ENCODE measurements at places on chromosomes 5 and 9.

GRCh38 chr5:103353581-103353980 lies 95.0 kb downstream of the MACIR start:
- no peak for DNase-seq
- H3K27ac ChIP-seq = no peak overlapping the region
- no peaks in the 10 kb centered on the region for H3K36me3 ChIP-seq
- peaks cover 10% of the 10 kb centered on the region for H3K27me3 ChIP-seq
- no peak overlapping the region for H3K4me3 ChIP-seq
- H3K4me1 ChIP-seq = no peaks in the 10 kb centered on the region

DNA sequence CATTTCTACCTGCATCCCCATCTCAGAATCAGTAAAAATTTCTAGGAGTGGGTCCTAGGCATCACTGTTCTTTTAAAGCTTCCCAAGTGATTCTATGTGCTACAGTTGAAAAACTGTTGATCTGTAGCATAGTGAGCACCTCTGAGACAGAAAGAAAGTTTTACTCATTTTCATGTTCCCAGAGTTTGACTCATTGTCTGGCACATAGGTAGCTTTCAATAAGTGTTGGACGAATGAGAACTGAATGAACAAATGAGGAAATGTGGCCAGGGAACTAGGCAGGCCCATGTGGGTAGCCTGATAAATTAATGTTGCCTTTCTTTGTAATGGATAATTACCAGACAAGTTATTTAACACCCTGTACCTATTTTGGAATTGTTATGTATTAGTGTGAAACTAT lies 33.8 kb downstream of the RNF180 start:
- no peak overlapping the region for H3K27ac ChIP-seq
- H3K4me3 ChIP-seq = no peak overlapping the region
- no peak for DNase-seq
- no peaks in the 10 kb centered on the region for H3K27me3 ChIP-seq
- no peaks in the 10 kb centered on the region for H3K36me3 ChIP-seq

GRCh38 chr9:35960039-35960655 lies 2.2 kb upstream of the OR2S2 start:
- H3K4me1 ChIP-seq = no peaks in the 10 kb centered on the region
- peaks cover 20% of the 10 kb centered on the region for H3K27me3 ChIP-seq
- no peak overlapping the region for H3K27ac ChIP-seq
- H3K4me3 ChIP-seq = no peak overlapping the region
- H3K36me3 ChIP-seq = no peaks in the 10 kb centered on the region
- no peak for DNase-seq

DNA sequence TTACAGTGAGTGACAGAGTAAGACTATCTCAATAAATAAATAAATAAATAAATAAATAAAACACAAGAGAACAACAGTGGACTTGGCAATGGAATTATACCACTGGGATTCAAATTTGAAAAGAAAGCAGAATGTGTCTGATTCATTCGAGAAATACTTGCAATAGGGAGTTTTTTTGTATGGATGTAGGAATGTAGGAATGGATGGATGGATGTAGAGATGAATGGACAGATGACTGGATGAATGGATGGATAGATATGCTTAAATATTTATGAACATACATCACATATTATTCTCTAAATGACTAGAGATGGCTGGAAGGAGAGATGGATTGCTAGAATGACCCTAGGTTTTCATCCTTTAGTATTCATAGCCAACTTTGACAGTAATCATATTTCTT lies 22.0 kb upstream of the CEMIP2 start:
- no peaks in the 10 kb centered on the region for H3K27me3 ChIP-seq
- no peak for DNase-seq
- no peaks in the 10 kb centered on the region for H3K36me3 ChIP-seq
- H3K4me1 ChIP-seq = peaks cover 49% of the 10 kb centered on the region
- H3K4me3 ChIP-seq = no peak overlapping the region

- H3K27ac ChIP-seq = no peak overlapping the region
- no peaks in the 10 kb centered on the region for H3K36me3 ChIP-seq
- no peaks in the 10 kb centered on the region for H3K4me1 ChIP-seq
- DNase-seq = no peak
- H3K27me3 ChIP-seq = peaks cover 14% of the 10 kb centered on the region
- H3K4me3 ChIP-seq = no peak overlapping the region
These were observed 191.7 kb downstream of the CARTPT start for GRCh38 chr5:71910741-71911140.

- H3K27ac ChIP-seq = no peak overlapping the region
- H3K4me1 ChIP-seq = no peaks in the 10 kb centered on the region
- H3K27me3 ChIP-seq = no peaks in the 10 kb centered on the region
- DNase-seq = no peak
These were observed 268.5 kb downstream of the BNC2 start for GRCh38 chr9:16601991-16602390.

DNA sequence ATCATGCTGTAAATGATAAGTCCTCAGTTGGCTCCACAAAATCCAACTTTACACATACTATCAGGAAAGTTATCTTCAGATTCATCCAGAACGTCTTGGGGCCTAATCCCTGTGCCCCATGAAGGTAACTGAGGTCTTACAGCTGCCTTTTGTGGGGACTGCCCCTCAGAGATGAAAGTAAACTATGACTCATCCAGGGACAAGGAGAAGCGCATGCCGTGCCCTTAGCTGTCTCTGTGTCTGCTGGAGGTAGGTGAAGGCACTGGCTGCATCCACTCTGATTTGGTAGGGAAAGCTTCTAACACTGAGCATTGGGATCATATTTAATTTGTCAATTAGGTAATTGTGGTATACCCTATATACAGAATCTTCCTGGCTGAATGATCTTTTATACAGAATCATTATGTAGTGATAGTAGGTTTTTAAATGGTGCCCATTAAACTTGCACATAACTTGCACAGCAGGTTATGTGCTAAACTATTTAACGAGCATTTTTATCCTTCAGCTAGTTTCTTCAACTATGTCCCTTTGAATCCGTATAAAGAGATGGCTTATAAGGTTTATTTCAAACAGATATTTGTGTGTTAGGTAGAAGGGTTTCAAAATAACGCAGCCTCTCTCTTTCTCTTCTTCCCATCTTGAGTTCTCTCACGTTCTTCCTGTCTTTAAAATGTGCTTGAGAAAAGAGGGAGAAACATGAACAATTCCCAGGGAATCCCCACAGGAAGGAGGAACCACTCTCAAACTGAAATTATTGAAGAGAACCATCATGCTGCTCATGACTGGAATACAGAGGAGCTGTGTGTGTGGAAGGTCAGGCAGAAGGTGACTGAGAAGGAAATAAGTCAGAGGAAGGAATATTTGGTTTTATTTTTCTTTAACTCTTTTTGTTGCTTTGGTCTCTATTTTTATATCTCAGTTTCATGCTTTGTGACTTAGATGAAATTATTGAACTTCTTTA lies 250.9 kb downstream of the CD180 start:
- H3K27ac ChIP-seq = no peak overlapping the region
- H3K4me3 ChIP-seq = no peak overlapping the region
- DNase-seq = no peak
- H3K27me3 ChIP-seq = peaks cover 6% of the 10 kb centered on the region
- no peaks in the 10 kb centered on the region for H3K4me1 ChIP-seq

DNA sequence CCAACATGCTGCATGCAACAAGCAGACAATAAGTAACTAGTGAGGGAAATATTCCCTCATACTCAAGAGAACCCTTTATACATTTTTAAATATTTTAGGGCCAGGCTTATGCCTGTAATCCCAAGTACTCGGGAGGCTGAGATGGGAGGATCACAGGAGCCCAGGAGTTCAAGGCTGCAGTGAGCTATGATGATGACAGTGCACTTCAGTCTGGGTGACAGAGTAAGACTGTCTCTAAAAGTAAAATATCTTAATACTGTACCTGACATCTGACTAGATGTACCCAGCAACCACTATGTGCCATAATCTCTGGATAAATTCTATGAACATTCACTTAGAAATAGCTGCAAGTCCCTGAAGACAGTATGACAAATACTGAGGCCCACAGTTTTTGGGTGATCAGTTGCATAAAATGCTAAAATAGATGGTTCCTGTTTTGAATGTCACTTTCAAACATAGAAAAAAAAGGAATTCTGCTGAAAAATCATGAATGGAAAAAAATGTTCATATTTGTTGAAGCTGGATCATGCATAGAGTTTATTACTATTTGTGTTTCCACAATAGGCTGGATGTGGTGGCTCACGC lies 2.0 kb upstream of the C5orf15 start:
- H3K36me3 ChIP-seq = peaks cover 43% of the 10 kb centered on the region
- peak overlapping the region; percentile 97 for H3K4me3 ChIP-seq
- peak overlapping the region; percentile 100 for H3K27ac ChIP-seq
- no peaks in the 10 kb centered on the region for H3K27me3 ChIP-seq
- DNase-seq = no peak
- peaks cover 33% of the 10 kb centered on the region for H3K4me1 ChIP-seq

DNA sequence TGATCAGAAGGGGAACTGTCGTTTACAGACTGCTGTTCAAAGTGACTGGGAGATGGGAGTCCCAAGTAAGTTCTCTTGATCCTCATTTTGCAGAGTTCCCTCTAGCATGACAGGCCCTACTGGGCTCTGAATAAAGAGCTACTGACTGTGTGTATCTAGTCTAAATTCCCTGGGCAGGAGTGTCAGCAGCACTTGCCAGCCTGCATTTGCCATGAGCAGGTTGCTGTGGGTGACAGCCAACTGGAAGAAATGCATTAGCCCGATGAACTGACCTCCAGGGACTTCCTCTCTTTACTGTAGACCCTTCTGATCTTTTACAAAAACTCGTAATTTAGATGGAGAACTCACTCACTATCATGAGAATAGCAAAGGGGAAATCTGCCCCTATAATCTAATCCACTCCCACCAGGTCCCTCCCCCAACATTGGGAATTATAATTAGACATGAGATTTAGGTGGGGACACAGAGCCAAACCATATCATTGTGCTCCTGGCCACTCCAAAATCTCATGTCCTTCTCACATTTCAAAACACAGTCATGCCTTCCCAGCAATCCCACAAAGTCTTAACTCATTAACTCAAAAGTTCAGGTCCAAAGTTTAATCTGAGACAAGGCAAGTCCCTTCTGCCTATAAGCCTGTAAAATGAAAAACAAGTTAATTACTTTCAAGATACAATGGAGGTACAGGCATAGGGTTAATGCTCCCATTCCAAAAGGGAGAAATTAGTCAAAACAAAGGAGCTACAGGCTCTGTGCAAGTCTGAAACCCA lies 78.9 kb upstream of the CXCL14 start:
- peaks cover 2% of the 10 kb centered on the region for H3K4me1 ChIP-seq
- no peak for DNase-seq
- peaks cover 14% of the 10 kb centered on the region for H3K36me3 ChIP-seq
- no peak overlapping the region for H3K4me3 ChIP-seq
- peaks cover 1% of the 10 kb centered on the region for H3K27me3 ChIP-seq
- no peak overlapping the region for H3K27ac ChIP-seq

DNA sequence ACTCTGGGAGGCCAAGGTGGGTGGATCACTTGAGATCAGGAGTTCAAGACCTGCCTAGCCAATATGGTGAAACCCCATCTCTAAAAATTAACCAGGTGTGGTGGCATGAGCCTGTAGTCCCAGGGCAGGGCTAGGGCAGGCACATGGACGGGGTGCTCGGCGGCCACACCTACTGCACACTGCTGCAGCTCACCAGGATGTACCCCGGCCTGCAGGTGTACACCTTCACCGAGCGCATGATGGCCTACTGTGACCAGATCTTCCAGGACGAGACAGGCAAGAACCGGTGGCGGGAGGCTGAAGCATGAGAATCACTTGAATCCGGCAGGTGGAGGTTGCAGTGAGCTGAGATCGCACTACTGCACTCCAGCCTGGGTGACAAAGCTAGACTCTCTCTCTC lies 3.2 kb downstream of the ST6GALNAC4 start:
- H3K36me3 ChIP-seq = peaks cover 43% of the 10 kb centered on the region
- H3K4me1 ChIP-seq = peaks cover 62% of the 10 kb centered on the region
- no peak for DNase-seq
- no peak overlapping the region for H3K4me3 ChIP-seq

DNA sequence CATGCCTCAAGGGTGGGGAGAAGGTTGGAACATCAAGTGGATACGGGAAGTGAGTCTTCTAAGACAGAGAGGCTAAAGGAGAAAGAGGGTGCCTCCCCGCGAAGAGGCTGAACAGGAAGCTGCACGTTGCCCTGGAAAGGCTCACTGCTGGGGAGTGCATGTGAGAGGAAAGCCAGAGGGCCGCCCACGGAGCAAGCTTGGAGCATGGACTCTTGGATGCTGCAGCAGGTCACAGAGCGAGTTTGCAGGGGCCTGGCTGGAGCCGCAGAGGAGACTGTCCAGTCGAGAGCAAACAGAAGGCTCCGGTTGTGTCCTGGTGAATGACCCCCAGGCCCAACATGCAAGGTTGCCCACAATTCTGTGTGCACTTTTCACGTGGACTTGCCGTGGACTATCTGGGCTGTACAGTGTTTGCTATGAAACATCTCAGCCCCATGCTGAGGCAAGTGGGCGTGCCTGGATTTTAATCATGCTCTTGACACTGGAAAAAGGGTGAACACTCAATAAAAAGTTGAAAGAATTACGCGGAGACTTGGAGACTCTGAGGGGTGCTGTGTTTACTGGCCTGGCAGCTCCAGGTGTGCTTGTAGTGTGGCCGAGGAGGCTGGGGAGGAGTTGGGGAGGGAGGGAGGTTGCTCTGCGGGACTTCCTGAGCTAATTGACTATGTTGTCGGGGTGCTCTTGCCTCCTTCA lies 54.5 kb upstream of the GARNL3 start:
- peaks cover 3% of the 10 kb centered on the region for H3K36me3 ChIP-seq
- peaks cover 3% of the 10 kb centered on the region for H3K4me1 ChIP-seq
- DNase-seq = no peak
- no peak overlapping the region for H3K27ac ChIP-seq
- H3K27me3 ChIP-seq = peaks cover 7% of the 10 kb centered on the region

GRCh38 chr5:172035049-172035448 lies 28.6 kb upstream of the FBXW11 start:
- H3K27ac ChIP-seq = no peak overlapping the region
- DNase-seq = no peak
- H3K36me3 ChIP-seq = peaks cover 29% of the 10 kb centered on the region
- no peaks in the 10 kb centered on the region for H3K27me3 ChIP-seq
- H3K4me3 ChIP-seq = no peak overlapping the region

GRCh38 chr5:153624451-153624765 lies 133.9 kb downstream of the GRIA1 start:
- H3K4me1 ChIP-seq = no peaks in the 10 kb centered on the region
- no peak overlapping the region for H3K27ac ChIP-seq
- no peaks in the 10 kb centered on the region for H3K36me3 ChIP-seq
- no peak for DNase-seq

DNA sequence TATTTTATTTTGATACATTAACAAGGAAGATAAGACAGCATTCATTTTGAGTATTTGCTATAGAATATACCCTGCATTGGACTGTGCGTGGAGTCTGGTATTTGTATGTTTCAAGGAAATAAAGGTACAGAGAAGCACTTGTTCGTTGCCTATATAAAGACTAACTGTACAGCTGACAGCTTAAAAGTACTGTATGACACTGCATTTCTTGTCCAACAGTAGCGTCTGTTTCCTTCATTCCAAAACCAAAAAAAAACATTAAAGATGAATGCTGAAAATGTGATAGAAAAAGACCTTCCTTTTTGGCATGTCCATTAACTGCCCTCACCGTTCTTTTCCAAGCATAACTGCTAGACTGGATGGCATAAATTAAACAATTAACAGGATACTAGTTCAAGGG lies 15.3 kb downstream of the TNFAIP8 start:
- no peak overlapping the region for H3K4me3 ChIP-seq
- peaks cover 38% of the 10 kb centered on the region for H3K36me3 ChIP-seq
- H3K27ac ChIP-seq = peak overlapping the region; percentile 87
- peaks cover 61% of the 10 kb centered on the region for H3K4me1 ChIP-seq
- DNase-seq = no peak
- H3K27me3 ChIP-seq = no peaks in the 10 kb centered on the region
